ENCODE measurements at places on chromosomes 13 and 19.

- no peak for DNase-seq
Observed at GRCh38 chr19:46355234-46356148, 8.6 kb downstream of the PPP5C start.

DNA sequence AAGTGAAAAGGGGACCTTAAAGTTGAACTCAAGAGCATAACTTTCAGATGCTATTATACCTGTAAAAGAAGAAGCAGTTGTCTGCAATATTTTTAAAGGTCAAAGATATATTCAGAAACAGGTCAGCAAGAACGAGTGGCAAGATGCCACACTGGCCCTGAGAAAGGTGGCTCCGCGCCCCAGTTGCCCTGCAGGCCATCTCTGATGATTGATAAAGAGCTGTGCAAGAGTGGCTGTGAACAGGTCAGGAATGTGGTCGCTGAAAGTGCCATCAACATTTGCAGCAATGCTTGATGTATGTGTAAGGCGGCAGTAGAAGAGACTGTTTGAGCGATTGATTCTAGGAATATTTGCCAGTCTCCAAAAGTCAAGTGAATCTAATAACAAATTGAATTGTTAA is 664.2 kb upstream of the SLC10A2 start:
- no peak for DNase-seq

- DNase-seq, result no peak
Observed at GRCh38 chr19:3397266-3398022, 31.1 kb downstream of the NFIC start.

DNA sequence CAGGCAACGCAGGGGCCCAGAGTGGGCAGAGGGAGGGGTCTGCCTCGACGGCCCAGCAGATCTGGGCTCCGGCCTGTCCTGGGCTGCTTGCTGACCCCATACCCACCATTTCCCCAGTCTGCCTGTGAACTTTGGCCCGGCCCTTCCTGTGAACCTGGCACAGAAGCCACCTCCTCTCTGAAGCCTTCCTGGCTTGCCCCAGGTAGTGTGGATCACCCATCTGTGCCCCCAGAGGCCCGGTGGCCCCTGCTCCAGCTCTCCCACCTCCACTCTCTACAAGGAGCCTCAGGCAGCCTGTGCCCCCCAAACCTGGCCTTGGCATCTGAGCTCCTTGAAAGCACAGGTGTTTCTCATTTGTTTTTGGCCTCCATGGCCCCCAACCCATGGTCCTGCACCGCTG is 15.7 kb downstream of the PLEKHF1 start:
- DNase-seq, result no peak

DNA sequence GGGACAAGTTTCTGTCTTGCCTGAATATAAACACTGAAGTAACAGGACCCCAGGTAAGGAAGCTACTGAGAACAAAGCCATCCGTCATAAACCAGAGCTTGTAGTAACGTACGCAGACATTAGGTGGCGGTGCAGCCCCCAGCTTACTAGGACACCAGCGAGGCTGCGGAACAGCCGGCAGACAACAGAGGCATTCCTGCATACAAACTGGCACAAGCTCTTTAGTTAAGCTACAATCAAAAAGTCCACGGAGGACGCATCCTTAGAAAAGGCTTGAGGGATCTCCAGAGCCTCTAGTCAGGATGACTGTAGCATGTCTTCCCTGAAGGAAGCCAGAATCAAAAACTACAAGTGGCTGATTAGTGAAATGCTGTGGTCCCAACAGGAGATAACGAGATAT is 26.2 kb downstream of the ZNF160 start:
- DNase-seq, result no peak

DNA sequence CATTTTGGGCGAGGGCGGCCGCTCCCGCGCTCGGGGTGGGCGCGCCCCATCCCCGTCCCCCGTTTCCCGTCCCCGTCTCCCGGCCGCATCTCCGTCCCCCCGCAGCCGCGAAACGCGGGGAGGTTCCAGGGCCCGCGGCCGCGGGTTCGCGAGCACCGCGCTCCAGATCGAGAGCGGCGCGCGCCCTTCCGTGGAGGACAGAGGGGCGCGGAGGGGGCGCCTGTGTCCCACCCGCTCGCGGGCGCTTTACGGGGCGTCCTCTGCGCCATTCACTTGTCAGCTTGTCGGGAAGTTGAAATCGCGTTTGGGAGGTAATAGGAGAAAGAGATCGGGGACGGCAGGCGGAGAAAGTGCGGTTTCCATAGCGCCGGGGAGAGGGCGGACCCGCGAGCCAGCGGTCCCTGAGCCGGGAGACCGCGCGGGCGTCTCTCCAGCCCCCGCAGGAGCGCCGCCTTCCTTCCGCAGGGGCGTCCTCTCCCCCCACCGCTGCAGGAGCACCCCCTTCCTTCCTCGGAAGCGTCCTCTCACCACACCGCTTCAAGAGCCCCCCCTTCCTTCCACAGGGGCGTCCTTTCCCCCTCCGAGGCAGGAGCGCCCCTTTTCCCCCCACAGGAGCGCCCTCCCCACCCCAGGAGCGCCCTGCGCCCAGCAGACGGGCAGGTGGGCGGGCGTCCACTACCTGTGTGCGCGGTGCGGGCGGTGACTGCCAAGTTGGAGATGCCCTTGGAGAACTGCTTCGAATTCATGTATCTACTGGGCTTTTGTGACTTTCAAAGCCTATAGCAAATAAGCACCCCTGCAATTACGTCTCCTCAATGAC is 962 bp upstream of the IRS2 start:
- peak; percentile 20 for DNase-seq

DNA sequence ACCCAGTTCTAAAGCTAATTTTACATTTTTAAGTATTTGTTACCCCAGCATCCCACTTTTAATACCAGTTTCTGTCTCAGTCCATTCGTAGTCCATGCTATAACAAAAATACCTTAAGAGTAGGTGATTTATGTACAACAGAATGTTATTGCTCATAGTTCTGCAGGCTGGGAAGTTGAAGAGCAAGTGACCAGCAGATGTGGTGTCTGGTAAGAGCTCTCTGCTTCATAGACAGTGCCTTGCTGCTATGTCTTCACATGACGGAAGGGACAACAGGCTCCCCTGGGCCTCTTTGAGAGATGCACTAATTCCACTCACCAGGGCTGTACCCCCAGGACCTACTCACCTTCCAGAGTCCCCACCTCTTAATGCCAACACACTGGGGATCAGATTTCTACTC is 96.6 kb downstream of the COL4A2 start:
- no peak for DNase-seq

DNA sequence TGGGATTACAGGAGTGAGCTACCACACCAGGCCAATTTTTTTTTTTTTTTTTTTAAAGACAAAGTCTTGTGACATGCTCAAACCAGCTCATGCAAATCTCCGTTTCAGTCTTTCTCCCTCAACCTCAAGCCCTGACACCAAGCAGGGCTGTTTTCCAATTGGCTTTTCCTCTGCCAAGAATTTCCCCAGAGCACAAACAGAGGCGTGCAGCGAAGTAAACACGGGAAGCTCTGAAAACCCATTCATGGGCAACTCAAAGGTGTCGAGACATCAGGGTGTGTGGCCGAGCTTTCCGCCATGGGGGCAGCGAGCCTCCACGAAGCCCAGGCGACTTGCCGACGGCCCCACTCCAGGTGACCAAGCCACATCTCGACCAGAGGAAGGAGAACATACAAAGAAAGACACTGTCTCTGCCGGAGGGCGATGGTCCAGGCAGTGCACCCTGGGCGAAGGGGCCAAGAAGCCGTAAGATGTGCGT is 70.0 kb downstream of the INSR start:
- DNase-seq, result no peak

DNA sequence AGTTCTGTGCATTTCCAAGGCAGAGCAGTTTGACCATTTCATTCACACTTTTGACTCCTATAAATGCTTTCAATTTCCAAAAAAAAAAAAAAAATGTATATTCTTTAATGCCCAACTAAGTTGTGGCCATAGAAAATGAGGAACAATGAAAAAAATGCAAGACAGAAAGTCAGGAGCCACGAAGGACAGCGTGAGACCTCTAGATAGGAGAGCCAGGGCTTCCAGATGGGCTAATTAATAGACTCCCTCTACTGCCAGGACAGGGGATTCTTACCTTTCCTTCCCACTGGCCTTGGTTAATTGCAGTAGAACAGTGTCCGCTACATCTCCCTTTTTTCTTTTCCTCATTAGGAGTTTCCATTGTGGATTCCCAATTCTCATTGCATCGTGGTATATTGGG is 8.6 kb downstream of the FPR3 start:
- no peak for DNase-seq

- DNase-seq, result no peak
Observed at GRCh38 chr19:48393559-48394330, at the start of gene GRIN2D. Gene GRIN2D (plus strand): TSS chr19:48393668. CDS start chr19:48398393, 4,725 bp downstream.

GRCh38 chr19:33767898-33768413 is 28.7 kb upstream of the KCTD15 start:
- DNase-seq, result no peak

DNA sequence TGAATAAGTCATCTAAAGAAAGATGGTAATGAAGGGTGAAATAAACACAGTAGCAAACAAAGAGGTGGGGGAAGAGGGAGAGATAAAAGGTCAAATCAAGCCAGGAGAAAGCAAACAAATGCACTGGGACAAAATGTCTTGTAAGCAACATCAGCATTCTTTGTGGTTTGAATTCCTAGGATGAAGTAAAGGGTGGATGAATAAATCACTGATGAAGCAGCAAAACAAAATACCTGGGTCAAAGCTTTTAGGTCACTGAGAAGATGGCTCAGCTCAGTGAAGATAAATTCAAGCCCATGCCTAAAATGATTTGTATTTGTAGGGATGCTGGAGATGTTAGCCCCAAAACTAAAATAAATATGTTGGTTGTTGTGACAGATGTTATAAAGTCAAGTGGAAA is 86.5 kb upstream of the FBXL3 start:
- no peak for DNase-seq

DNA sequence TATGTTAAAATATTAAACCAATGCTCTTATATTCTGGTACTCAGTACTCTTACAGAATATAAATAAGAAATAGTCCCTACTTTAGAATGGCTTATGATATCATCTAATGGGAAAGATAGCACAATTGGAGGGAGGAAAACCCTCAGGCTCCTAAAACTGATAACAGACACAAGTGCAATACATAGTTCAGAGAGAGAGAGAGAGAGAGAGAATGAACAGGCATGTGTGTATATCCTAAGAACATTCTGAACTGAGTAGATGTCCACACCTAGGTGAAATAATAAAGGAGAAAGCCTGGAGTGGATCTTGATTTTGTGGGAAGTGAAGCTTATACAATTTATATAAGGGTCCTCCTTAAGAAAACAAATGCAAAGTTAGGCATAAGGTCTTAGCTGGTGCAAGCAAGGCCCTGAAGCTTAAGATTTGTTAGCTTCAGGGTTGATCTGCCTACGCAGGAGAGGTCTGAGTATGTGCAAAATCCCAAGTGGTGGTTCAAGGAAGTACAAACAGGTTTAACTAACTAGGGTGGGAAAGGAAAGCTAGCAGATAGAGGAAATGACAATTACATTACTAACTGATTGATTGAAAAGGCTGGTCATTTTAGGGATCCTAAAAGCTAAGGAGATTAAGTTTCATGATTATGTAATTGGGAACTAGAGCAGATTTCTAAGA is 53.3 kb downstream of the SOX21 start:
- DNase-seq, result no peak

GRCh38 chr13:41315443-41316047 is 4.5 kb downstream of the NAA16 start:
- no peak for DNase-seq

DNA sequence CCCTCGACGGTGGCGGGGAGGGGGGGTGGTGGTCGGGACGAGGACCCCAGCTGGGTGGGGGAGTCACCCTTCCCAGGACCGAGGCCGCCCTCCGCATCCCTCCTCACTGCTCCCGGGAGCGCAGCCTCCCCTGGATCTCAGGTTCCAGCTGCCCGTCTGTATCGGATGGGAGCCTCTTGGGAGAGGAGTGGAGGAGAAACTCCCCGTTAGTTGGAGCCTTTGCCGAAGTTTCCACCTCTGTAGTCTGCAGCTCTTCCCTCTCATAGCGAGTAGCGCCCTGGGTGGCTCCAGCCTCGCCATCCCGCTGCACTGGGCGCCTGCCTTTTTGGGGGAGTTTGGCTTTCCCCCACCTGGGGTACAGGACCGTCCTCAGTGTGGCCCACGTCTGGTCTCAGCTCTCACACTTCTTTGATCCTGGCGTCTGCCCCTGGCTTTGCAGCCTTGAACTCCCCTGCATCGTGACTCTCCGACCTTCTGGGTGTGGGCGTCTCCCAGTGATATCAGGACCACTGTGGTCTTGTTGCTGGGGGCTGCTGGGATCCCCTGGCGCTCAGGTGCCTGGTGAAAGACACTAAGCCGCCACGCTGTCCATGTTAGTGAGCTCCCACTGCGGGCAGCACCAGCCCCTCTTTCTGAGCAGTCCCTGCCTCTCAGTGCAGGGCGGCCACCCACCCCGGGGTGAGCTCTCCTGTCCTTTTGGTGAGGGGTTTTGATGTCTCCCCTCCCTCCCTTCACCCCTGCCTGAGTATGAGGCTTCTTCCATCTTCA is 1.1 kb downstream of the CNOT3 start:
- DNase-seq, result no peak

DNA sequence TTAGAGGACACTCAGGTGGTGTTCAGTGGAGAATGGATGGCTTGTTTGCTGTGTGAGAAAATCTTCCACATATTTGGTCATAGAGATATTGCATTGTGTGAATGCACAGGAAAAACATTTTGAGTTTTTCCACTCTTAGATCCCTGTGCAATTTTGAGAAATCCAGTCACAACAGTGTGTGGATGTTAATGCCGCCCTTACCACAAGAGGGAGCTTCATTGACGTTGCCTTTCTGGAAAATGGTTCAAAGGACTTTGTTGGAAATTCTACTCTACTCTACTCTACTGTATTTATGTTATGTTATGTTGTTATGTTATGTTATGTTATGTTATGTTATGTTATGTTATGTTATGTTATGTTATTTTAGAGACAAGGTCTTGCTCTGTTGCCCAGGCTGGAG is 13.4 kb downstream of the ZNF20 start:
- no peak for DNase-seq

DNA sequence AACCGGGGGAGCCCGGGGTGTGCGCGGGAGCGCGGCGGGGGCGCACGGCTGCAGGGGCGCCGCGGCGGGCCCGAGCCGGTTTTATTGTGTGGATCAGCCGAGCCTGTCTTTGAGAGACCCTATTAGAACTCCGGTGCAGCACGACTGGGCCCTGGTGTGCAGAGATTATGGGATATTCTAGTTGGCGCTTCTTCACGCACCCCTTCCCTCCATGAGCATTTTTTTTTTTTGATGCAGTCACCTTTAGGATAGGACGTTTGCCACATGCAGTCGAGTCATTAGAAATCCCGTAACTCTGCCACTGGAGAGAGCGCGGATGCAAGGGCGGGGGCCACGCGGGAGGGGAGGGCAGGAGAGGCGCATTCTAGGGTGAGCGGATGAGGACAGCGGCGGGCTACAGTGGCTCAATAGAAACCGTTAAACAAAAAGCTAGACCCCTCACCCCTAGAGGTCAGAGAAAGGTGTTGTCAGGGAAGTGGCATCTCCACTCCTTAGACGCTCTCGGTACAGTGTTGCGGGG is 3.7 kb downstream of the FGF9 start:
- DNase-seq, result no peak

All from activated T-helper 1 cell treated with anti-CD3 and anti-CD28 coated beads, Interleukin-2, amount 50 U/mL, for 16 hours (primary cell).